ENCODE measurements at places on chromosomes 6 and 20.

GRCh38 chr6:149252622-149253021 lies 64.9 kb upstream of the TAB2 start:
- no peak for DNase-seq

DNA sequence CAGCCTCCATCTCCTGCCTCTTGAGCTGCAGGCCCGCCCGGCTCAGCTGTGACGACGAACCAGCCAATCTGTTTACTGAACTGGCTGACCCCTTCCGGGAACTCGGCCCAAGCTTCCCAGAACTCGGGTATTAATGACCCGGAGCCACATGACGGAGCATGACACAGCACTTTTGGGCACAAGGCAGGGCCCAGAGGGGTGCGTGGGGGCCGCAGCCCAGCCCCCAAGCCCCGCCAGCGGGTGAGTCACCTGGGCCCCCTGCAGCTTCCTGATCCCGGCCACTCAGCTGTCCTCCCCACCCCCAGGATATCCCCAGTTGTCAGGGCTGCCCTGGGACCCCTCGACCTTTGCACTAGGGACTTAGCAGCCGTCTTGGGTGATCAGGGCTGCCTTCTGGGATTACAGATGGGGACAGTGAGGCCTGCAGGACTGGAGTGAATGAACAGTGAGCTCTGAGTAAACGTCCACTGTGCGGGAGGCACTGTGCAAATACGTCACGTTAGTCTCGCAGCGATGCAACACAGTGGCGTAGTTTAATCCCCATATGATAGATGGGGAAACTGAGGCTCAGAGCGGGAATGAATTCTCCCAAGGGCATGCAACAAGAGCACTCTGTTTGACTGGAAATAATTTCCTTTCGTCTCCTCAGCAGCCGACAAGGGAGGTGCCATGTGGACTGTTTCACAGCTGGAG lies 102.1 kb downstream of the CEBPB start:
- no peak for DNase-seq

- no peak for DNase-seq
Measured at GRCh38 chr20:23533161-23533560, 35.1 kb downstream of the CST9L start.

- DNase-seq = no peak
Measured at GRCh38 chr6:110800196-110800838, 15.0 kb downstream of the CDK19 start.

DNA sequence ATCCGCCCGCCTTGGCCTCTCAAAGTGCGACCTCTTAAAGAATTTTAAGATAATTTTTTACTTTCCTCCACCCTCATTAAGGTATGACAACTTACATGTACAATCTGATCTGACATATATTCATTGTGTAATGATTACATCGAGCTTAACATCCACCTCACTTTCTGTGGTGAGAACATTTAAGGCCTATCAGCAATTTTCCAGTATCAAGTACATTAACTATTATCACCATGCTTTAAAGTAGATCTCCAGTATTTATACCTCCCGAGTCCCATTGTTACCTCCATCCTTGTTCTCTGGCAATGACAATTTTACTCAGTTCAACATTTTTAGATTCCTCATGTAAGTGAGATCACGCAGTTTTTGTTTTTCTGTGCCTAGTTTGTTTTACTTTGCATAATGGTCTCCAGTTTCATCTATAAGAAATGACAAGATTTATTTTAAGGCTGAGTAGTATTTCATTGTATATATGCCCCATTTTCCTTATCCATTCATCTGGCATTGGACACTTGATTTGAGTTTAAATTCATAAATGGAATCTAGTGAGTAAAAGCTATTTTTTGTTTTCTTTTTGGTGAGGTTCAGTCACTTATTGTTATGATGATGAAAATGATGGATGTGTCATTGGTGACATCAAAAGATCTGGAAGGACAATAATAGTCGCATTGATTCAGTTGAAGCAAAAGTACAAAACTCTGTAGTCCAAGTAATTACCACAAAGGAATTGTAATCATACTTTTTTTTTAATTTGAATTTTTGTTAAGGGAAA lies 87.0 kb downstream of the OR2B2 start:
- DNase-seq = no peak

DNA sequence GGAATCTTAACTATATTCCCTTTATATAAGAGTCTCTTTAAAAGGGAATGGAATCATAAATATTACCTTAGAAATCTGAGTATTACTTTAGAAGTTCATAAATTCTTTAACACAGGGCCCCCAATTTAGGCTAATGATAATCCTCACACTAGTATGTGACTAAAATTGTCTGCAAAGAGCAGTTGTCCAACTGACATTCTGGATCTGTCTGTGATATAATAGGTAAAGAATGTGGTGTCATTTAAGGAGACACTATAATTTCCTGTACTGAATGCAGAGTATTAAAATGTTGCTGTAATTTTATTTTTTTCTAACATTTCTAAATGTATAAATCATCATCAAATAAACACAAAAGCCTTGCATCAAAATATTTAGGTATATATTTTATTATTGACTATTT lies 128.5 kb upstream of the DST start:
- no peak for DNase-seq

DNA sequence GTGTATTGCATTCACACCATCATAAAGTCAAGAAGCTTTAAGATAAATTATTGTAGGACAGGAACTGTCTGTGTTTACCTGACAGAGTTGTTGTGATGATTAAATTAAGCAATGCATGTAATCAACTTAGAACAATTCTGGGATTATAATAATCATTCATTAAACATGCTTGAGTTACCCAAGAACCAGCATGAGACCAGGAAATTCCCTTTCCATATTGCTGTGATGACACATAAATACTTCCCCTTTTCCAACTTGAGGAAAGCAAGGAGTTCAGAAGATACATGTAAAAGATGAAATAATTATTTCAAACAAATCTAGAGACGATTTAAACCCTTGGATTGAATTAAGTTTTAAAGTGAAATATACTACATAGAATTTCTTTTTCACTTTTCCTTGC lies 404.4 kb downstream of the GJA1 start:
- DNase-seq = no peak

GRCh38 chr6:13916230-13916944 lies 8.4 kb upstream of the RNF182 start:
- DNase-seq = no peak

- no peak for DNase-seq
Measured at GRCh38 chr6:126302191-126302590, 37.7 kb upstream of the CENPW start.

DNA sequence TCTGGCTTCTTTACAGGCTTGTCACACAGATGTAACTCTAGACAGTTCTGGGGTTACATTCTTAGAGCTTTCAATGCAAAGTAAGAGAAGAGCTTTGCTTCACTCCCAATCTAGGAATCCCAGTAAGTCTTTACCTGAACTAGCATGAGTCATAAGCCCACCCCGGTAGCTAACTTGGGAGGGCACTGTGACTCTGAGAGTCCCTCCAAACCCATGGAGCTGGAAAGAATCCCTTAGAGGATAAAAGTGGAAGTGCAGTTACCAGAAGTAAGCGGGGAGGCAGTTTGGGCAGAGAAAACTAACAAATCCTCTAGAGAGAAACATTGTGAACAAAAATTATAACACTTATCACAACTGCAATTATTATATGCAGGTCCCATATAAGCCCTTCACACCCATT lies 84.0 kb upstream of the SMLR1 start:
- no peak for DNase-seq

GRCh38 chr20:50282592-50283241 lies 92.1 kb downstream of the CEBPB start:
- no peak for DNase-seq

DNA sequence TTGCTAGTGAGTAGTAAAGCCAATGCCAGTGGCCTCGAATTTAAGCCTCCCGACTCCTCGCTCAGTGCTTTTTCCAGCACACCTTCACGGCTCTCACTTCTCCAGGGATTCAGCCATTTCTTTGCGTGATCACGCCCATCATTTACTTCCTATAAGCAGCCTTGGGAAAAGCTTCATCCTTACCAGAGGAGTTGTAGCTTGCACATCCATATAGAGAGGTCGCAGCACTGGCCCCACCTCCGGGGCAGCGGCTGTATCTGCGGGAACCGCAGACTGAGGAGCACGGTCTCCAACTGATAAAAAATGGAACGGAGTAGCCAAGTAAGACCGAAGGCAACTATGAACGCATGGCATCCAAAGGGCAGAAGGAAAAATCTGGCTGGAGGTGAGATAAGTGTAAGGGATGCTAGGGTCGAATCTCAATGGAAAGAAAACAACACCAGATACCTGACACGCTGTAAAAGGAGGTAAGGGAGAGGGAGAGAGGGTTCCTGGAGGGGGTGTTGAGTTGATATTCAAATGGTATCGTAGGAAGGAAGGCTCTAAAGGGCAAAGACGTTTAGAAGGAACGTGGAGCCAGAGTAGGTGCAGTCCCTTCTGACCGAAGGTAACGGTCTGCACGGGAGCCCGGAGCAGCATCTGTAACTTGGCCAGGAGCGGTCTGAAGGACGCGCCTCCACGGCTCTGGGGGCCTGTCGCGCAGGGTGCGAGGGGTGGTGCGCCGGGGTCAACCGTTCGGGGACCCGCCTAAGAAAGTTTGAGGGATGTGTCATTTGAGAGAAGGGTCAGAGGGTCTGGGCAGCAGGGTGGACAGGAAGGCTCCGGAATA lies 640 bp downstream of the NFS1 start:
- DNase-seq = no peak

- DNase-seq = no peak
Measured at GRCh38 chr6:69973138-69973537, 106.8 kb downstream of the COL19A1 start.

GRCh38 chr6:143026696-143027449 lies 33.8 kb upstream of the AIG1 start:
- DNase-seq = no peak

- no peak for DNase-seq
Measured at GRCh38 chr6:25641940-25642666, 9.9 kb upstream of the SCGN start.

DNA sequence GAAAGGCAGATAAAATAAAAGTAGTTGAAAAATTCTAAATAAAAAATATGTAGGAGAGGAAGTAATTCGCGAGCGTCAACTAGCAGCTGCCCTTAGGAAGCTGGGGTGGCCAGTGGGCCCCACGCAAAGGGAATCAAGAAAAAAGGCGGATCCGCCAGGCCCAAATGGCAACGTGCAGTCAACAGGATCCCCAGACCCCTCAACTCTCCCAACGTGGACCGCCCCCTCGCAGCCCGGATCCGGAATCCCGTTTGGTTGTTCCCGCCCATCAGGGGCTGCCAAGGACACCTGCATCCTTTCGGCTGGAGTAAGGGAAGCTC lies 296 bp downstream of the DZANK1 start:
- DNase-seq = no peak

DNA sequence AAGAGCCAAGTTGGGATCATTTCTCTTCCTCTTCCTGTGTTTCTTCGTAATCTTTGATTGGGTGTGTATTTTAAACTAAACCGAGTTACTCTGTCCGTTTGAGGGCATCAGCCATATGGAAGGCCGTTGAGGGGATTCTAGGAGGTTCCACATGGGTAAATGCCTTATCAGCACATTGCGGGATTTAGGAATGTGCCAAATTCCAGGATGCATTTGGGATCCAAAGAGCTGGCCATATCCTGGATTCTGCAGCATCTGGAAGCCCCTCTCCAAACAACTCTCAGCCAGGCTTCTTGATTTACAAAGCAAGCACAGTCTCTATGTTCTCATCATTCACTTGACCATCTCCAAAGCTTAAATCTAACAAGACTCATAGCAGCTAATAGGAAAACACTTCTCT lies 67.6 kb upstream of the RIN2 start:
- no peak for DNase-seq

DNA sequence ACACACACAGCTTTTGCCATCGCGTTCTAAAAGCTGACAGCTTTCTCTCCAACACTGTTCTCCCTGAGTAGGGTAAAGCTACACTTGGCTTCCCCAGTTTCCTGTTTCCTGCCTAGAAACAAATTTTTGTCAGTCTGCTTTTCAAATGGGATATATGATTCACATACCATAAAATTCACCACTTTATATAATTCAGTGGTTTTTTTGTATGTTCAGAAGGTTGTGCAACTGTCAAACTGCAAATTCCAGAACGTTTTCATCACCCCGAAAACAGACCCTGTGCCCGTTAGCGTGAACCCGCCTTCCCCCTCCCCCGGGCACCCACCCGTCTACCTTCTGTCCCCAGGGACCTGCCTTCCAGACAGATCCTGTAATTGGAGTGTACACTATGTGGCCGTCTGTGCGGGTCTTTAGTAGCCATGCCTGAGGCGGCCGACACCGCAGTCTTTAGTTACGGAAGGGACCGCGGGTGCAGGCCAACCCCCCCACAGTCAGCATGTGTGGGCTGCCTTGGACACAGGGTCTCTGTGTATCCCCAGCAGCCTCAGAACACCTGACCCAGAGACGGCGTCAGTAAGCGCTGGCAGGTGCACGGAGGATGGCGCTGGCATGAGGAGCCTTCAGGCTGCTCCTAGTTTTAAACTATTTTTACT lies 16.6 kb downstream of the HRH3 start:
- peak; percentile 64 for DNase-seq

- DNase-seq = no peak
Measured at GRCh38 chr6:22838345-22838744, 269.0 kb downstream of the HDGFL1 start.

- no peak for DNase-seq
Measured at GRCh38 chr6:14058735-14059134, 58.8 kb upstream of the CD83 start.

DNA sequence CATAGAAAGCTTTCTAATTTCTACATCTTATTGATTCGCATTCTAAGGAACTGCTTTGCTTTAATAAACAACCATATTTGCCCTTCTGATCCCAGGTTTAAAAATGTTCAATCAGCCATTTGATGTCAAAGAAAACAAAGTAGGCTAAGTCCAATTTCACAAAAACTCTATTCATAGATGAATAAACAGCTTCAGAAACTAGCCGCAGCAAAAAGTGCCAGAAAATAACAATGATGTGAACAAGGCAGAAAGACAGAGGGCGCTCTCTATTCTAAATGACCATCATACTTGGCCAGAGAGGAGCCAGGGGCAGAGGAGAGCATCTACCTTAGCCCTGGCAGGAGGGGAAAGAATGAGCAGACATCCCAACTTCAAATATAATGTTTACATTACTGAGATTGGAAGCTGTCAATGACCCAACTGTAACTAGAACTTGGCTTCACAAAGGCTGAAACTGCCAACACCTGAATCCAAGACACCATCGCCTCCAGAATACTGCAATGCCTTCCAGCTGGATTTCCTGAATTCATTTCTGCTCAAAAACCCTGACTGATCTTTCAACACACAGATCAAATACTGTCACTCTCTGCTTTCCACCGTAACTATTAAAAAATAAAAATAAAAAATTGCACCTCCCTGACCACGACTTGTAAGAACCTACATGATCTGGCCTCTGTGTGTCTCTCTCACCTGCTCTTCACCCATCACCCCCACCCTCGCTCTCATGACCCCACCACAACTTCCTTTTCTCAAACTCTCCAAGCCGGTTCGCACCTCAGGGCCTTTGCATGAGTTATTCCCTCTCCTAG lies 9.5 kb downstream of the CNKSR3 start:
- DNase-seq = no peak

GRCh38 chr6:159929819-159930218 lies 39.0 kb downstream of the MAS1 start:
- DNase-seq = peak; percentile 25

GRCh38 chr20:64192406-64192805 lies 28.2 kb downstream of the MYT1 start:
- DNase-seq = no peak

Data from NCI-H2081 (cell line).